ENCODE measurements at places on chromosomes 4 and X.
A peak's percentile ranks its signal among the peaks of the same experiment; 100 is the strongest.

DNA sequence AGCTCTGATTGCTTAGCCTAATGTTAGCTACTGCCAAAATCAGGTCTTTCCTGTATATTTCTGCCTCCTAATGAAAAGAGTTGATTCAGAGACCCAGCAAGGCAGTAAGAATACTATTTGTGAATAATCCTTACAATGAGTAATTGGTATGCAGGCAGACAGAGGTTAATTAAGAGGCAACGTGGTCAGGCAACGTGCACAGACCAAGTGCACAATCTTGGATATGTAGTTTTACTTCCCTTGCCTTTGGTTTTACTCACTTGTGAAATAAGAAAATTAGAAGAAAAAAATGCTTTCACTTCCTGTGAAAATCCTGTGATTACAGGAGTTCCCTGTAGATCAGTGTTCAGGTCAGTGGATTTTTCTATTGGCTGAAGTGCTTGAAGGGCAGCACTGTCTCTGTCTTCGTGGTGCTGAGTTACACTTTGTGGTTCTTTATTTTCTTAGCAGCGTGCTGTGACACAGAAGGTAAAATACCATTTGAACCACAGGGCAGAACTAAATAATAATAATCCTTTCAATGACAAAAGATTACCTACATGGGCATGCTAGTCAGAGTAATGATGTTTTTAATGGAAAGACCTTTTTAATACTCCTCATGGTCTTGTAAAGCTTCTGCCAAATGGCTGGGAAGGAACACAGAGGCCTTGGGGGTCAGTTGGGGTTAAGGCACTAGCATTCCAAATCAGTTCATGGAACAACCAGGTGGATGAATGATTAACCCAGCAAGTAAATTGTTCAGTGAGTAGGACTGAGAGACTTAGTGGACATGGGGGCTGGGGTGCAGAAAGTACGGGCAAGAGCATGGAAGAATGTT lies 430.9 kb downstream of the MAPK10 start:
- peak; percentile 100 for DNase-seq

DNA sequence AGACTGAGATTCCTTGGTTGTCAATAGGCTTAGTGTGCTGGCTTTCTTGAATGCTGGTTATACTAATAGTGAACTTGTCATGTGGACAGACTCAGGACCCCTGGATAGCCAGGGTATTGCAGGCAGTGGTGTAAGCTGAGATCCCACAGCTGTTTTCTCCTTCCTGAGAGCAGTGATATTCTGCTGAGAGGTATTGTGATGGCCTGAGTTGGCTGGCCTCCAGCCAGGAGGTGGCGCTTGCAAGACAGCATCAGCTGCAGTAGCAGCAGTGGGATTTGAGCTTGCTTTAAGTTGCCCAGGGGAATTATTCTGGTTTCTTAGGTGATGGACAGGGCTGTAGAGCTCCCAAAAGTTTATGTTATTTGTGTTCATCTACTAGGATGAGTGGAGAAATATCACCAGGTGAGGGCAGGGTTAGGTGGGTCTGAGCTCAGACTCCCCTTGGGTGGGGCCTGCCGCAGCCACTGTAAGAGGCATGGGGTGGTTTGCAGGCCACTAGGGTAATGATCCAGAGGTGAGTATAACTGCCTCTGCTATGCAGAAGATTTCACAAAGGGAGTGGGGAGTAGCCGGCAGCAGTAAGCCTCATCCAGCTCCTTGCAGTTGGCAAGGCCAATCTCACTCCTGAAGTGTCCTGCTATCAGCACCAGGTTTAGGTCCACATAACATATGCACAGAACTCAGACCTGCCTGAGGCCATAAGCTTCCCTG lies 66.2 kb downstream of the IL15 start:
- DNase-seq, result peak; percentile 10

DNA sequence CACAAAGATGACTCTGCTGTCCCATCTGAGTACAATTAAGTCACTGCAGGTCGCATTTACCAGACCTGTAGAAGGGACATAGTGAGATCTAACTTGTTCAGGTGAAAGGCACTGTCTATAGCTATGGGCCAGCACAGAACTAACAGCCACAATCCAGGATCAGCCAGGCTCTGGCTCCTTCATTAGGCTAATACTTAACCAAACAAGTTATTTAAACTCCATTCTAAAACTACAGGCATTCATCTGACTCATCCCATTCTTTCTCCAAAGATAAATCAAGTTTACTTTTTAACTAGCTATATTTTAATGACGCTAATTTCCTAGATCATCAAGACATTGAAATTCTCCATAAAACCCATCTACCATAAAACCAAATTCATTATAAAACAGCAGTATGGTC lies 62.5 kb downstream of the STX18 start:
- DNase-seq, result peak; percentile 77

DNA sequence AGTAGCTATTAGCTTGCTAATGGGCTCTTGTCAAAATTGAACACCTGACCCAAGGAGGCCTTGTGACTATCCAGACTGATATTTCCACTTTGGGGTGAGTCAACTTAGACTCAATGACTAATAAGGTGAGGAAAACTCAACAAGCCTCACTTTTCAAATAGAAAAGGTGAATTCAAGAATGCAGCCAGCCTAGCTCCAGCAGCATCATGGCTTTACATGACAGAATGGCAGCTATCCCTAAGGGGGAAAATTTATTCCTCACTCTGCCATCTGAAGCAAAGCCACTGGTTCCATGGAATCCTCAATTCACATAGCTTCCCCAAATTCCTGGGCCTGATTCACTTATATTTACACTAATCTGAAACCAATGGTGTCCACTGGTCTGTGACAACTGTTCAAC lies 29.1 kb upstream of the RAB9B start:
- DNase-seq, result peak; percentile 74

GRCh38 chr4:138761638-138762220 lies 253.9 kb upstream of the NOCT start:
- DNase-seq, result no peak
